ENCODE measurements at places on chromosomes 7 and 10.

DNA sequence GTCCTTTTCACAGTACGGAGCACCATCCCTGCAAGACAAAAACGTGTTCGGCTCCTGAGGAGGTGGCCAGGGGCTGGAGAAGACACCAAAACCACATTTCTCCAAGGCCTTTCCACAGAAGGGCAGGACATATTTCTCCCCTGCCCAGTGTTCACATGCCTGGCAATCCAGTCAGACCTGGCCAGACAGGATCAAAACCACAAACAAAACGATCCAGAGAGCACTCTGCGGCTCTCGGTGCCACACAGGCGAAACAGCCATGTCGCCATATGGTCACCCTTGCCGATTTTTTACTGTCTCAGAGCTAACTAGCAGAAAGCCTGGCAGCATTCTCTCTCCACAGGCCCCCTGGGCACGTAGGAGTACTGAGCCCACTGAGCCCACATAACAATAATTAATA, 113.0 kb downstream of the ABLIM1 start:
- DNase-seq, result no peak

DNA sequence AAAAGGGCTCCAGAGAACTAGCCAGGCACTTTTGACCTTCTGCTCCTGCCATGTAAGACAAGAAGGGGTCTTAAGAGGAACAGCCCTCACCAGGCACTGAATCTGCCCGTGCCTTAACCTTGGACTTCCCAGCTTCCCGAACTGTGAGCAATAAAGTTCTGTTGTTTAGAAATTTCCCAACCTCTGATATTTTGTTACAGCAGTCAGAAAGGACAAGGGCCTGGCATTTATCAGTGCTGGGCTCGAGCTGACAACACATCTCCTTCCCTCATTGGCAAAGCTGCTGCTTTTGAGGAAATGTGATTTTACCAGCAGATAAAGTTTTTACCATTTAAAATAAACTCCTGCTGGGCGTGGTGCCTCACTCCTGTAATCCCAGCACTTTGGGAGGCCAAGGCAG, 103.5 kb downstream of the GPR26 start:
- DNase-seq, result no peak

DNA sequence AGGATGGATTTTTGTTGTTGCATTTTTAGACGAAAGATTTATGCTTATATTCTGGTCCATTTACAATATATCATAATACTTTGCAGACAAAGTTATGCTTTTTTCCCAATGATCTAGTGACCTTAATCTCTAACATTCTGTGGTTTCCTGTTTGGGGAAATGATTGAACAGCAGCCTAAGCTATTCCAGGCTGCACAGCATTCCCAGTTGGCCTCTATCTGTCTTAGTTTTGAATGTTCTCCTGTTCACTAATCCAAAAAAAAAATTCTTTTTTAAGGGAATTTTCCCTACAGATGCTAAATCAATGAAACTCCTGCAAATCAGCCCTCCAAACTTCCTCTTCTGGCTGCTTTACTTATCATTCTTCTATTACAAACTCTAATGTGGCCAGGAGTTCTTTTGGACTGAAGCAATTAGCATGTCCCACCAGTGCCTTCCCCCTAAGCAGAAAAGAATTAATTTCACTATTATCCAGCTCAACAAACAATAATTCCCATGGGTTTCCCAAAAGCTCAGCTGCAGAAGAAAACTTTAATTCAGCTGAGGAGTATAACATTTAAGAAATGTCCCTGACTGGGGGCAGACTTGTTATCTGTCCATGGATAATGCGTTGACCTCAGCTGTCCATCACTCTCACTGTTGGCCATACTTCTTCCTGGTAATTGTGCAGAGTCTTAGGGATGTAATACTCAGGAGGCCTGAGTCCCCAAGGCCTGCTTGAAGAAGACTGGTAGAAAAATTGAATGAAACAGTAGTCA, 81.9 kb upstream of the TRIL start:
- DNase-seq, result no peak

DNA sequence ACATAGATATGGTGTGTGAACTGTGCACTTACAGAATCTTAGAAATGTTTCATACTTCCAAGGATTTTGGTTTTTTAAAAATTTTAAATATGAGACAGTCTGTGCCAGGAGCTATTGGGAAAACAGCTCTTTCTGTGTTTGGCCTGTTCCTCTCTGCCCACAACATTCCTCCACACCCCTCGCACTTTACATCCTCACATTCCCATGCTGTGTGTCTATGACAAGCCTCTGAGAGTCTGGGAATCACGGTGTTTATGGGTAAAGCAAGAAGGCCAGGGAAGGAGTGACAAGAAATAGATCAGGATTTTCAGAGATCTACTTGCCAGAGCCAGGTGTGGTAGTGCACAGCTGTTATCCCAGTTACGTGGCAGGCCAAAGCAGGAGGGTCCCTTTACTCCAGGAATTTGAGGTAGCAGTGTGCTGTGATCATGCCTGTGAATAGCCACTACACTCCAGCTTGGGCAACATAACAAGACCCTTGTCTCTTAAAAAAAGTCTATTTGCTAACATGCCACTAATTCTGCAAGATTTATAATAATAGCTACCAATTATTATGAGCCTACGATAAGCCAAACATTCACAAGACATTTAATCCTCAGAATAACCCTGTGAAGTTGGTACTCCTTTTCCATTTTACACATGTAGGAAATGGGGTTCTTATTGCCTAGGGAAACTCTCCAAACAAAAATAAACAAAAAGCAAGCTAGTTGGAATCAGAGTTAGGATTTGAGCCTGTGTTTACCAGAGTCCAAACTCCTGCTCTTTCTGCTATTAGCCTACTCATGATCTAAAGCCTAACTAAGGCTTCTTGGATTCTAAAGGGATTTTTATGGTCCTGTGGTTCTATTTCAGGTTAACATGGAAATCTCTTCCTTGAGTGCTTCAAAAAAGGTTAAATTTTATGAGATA, 168.3 kb upstream of the SP8 start:
- no peak for DNase-seq

- DNase-seq, result no peak
Measured at GRCh38 chr7:39285256-39285655, 280.9 kb upstream of the YAE1 start.

GRCh38 chr10:106310596-106310995, 853.9 kb downstream of the SORCS1 start:
- DNase-seq, result no peak

- DNase-seq, result no peak
Measured at GRCh38 chr7:17153536-17153935, 144.9 kb upstream of the AHR start.

- DNase-seq, result no peak
Measured at GRCh38 chr7:47266799-47267198, 315.1 kb downstream of the TNS3 start.

DNA sequence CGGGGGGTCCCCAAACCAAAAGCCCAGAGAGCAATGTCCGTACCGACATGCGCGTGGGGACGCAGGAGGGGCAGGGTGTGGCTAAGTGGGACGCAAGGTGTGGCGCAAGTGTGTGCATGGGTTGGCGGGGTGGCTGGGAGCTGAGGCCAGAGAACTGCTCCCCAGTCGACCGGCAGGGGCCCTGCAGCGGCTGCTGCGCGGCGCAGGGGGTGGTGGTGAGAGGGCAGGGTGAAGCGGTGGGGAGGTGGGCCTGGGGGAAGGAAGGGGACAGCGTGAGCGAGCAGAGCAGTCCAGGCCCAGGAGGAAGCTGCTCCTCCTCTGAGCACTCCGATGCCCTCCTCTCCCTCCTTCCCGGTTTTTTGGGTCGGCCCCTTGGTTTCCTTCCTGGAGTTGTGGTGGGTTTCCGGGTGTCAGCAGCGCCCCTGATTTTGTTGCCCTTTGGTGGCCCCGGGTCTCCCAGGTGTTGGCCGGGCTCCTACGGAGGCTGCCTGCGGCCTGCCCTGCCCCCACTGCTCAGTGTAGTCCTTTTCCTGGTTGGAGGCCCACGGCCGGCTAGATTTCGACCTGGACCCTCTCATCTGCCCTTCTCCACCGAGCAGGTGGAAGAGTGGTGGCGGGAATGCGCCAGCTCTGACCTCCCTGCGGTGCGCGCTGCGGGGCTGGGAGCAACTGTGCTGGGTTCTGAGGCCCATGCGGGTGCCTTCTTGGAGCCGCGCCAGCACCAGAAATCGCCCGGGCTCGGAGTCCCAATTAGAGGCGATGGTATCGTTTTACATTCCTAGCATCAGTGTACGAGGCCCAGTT, 40.5 kb upstream of the COMTD1 start:
- no peak for DNase-seq

DNA sequence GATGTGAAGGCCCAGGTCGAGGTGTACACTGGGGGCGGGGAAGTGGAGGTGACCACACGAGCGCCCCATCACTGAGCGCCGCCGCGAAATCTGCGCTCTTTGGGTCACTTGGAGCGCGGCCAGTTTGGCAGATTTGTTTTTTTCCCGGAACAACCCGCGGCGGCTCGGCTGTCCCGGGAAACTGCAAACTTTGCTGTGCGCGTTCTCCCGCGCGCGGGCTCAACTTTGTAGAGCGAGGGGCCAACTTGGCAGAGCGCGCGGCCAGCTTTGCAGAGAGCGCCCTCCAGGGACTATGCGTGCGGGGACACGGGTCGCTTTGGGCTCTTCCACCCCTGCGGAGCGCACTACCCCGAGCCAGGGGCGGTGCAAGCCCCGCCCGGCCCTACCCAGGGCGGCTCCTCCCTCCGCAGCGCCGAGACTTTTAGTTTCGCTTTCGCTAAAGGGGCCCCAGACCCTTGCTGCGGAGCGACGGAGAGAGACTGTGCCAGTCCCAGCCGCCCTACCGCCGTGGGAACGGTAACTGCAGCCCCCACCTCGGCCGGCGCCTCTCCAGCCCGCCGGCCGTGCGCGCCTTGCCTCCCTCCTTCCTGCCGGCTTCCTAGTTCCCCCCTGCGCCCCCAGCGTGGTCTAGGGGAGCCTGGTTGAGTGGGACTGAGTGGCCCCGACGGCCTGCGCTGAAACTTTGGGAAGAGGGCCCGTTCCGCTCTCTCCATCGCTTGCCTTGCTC, at the start of gene CASP7:
TSS of gene CASP7 (plus strand) at position 450 of the 727 bp plus-strand sequence. CDS start 17,582 bp downstream, outside the sequence.
- DNase-seq, result peak; percentile 70

Data from HFFc6 (cell line).